ENCODE measurements at places on chromosomes 3 and 15.

GRCh38 chr3:194573680-194574437, 59.4 kb downstream of the TMEM44 start:
- DNase-seq = peak; percentile 30

DNA sequence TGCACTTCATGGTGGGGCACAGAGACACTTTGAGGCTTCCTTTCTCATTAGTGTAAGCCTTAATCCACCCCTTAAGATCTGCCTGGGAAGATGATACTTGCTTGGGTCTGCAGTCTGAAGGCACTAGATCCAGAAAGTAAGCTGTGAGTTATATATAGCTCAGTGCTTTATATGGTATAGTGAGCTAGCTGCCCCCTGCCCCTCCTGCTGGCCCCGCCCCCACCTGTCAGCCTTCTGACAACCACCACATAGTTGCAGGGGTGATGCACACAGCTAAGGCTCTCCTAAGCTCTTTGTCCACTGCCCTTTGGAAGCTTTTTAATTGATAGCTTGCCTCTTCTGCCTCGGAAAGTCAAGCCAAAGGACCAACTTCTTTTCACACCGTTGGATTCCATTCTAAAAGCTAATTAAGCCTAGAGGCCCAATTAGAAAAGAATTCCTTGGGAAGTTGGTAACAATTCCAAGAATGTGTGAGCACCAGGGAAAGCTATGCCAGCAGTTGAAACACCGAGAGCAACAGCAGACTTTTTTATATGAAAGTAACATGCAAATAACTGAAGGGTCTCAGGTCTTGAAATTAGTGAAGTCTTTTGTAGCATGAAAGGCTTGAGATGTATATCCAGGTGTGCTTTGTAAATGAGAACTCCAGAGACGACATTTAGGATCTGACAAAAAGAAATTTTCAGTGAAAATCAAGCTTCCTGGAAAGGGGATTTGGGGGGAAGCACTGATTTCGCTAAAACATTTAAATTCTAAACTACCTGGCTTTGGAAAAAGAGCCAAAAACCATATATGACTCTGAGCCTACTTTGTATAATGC, 2.3 kb downstream of the TPM1 start:
- DNase-seq = no peak

- DNase-seq = no peak
These were observed 15.3 kb upstream of the HERC1 start for GRCh38 chr15:63848879-63849551.

DNA sequence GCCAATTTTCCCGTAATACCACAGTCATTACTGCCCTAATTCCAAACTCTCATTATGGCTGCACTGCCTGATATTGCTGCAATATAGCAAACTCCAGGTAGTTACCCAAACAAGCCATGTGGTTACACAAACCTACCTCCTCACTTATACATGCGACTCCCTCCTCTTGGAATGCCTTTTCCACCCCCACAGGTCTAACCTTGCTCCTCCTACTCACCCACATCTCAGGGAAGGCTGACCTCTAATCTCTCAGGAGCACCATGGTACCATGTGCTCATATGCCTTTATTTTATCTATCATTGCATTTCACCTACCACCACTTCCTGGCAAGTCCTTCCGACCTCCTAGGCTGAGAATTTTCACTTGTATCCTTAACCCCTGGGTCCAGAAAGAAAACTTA, 2.9 kb downstream of the RBPMS2 start:
- DNase-seq = no peak

DNA sequence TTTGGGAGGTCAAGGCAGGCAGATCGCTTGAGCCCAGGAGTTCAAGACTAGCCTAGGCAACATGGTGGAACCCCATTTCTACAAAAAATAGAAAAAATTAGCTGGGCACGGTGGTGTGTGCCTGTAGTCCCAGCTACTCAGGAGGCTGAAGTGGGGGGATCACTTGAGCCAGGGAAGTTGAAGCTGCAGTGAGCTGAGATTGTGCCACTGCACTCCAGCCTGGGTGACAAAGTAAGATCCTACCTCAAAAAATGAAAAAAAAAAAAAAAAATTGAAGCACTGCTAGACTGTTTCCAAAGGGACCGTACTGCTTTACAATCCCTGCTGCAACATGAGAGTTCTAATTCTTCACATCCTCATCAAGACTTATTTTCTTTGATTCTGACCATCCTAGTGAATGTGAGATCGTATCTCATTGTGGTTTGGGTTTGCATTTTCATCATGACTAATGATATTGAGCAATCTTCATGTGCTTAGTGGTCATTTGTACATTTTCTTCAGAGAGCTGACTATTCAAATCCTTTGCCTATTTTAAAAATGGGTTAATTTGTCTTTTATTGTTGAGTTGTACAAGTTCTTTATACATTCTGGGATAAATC, 10.8 kb downstream of the CMTM8 start:
- DNase-seq = no peak

- no peak for DNase-seq
These were observed 66.5 kb downstream of the MRPL46 start for GRCh38 chr15:88400591-88401250.

- DNase-seq = no peak
These were observed 2.0 kb upstream of the NR1I2 start for GRCh38 chr3:119779731-119780383.

DNA sequence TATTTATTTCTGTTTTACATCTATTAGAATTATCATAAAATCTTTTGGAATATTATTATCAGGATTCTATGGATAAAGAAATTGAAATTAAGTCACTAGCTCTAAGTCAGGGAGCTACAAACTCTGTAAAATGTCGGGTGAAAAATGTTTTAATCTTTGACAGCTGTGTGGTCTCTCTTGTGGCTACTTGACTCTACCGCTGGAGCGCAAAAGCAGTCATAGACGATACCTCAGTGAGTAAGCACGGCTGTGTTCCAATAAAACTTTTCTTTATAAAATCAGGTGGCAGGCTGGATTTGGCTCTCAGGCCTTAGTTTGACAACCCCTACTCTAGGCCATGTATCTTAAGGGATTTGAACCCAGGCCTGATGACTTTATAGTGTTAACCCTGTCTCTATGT, 88.5 kb upstream of the PFN2 start:
- DNase-seq = no peak

- no peak for DNase-seq
These were observed 266.0 kb upstream of the MCTP2 start for GRCh38 chr15:93965304-93965908.

DNA sequence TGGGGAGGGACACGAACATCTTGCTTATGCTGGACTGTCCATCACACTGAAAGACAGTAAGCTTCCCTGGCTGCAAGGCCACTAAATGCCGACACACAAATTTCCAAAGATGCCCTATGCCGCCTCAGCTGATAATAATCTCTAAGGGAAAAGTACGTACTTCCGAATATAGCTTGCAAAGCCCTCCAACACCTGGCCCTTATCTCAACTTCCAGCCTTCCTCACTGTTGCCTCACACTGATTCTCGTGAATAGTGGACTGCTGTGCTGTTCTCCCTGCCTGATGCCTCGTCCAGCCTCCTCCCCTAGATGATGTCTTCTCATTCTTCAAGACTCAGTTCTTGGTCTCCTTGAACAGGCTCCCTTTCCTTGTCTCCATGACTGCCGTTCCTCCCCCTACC, 72.3 kb downstream of the CD47 start:
- no peak for DNase-seq

DNA sequence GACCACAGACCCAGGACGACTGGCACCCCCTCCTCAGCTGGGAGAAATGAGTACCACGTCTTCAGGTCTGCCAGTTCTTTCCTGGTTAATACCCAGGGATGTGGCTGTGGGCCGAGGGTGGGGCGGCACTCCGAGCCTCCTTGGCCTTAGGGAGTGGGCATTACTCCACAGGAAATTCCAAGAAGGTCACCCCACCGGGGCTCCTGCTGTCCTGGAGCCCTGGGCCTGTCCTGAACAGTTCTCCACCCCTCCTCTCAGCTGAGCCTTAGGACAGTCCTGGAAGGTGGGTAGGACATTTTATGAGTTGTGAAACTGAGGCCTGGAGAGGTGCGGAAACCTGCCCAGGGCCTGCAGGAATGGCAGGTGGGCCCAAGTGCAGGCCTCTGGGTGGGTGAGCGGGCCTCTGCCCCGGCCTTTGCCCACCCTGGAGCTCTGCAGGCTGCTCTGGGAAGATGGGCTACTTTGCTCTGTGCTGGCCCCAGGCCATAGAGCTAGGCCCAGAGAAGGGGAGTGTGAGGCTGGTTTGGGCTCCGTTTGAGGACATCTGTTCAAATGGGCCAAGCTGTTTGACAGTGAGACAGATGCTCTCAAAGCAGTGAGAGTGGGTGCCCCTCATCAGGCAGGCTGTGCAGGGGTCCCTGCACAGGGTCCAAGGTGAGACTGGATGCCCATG, 103.1 kb downstream of the TMEM266 start:
- DNase-seq = no peak

- DNase-seq = no peak
These were observed 618.5 kb upstream of the BCHE start for GRCh38 chr3:166455744-166456143.

GRCh38 chr3:177335728-177336127, 138.4 kb upstream of the TBL1XR1 start:
- no peak for DNase-seq

DNA sequence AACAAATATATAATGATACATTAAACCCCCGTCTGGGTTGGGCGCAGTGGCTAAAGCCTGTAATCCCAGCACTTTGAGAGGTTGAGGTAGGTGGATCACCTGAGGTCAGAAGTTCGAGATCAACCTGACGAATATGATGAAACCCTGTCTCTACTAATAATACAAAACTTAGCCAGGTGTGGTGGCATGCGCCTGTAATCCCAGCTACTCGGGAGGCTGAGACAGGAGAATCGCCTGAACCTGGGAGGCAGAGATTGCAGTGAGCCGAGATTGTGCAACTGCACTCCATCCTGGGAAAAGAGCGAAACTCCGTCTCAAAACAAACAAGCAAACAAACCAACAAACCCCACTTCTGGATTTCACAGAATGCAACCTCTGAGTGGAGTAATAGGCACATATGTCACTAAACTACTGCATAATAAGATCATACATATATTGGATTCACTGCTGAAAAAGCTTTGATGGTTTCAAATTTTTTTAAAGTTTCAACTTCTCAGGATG, 718.2 kb downstream of the SI start:
- DNase-seq = no peak

- DNase-seq = no peak
These were observed 32.6 kb downstream of the TMOD2 start for GRCh38 chr15:51783967-51784366.

DNA sequence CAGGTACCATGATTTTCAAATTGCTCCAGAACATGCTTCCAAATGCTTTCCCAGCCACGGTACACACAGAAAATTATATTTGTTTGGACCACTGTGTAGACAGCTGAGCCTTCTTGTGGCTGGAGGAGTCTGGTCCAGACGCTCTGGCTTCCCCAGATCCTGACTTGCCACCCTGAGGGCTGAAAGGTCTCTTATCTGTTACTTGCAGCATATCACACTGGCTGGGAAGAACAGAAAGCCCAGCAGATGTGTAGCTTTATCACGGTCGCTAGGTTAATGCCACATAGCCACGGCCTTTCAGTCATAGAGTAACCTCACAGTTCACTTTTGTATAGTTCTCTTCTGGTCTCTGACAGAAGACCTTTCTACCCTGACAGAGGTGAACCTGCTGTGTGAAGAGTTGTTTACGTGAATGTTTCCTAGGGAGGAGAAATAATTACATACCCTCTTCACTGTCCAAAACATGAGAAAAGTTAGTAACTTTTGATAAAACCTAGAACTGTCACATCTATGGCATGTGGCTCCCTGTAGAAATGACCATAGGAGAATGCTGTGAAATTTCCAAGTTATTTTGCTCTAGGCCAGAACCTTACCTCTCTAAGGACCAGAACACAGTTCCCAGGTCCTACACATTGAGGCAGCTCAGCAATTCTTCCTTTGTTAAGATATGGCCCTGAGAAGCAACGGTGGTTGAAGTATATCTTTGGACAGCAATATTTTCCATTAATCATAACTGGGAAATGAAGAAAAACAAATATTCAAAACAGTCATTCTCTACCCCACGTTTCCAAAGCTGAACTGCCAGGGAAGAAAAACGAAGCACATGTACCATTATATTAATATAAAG, 15.8 kb upstream of the STIMATE start:
- DNase-seq = no peak

GRCh38 chr15:31598620-31599019, 272.0 kb downstream of the KLF13 start:
- DNase-seq = no peak

DNA sequence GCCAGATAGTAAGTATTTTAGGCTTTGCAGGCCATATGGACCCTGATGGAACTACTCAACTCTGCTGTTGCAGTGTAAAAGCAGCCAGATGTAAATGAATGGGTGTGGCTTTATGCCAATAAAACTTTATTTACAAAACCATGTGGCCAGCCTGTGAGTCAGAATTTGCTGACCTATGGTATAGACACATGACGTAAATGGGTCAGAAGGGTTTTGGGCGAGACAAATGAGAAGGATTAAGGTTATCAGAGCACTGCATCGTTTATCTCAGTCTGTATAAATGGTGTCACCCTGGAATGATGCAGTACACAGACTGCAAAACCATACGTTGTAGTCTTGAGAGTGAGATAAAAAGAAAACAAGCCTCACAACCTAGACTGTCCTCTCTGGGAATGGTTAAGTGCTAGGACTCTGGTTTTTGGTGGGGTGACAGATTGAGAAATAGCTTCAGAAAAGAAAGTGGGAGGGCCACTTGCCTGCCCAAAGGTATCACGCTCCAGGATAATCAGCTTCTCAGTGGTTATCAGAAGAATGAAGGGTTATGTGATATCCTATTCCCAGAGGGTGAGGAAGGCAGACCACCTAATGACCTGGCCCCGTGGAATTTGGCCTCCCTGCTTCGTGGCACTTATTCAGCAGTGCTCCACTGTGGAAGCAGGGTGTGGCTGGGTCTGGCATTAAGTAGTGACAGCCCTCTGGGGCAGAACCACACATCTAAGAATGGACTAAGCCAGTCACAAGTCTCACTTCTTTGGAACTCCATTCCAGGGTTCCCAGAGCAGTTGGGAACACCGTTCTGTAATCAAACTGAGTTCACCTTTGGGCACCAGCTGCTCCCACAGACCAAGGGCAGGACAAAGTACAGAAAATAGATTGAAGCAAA, 46.1 kb downstream of the ABHD5 start:
- DNase-seq = no peak

GRCh38 chr3:148211725-148212124, 486.0 kb upstream of the AGTR1 start:
- no peak for DNase-seq

DNA sequence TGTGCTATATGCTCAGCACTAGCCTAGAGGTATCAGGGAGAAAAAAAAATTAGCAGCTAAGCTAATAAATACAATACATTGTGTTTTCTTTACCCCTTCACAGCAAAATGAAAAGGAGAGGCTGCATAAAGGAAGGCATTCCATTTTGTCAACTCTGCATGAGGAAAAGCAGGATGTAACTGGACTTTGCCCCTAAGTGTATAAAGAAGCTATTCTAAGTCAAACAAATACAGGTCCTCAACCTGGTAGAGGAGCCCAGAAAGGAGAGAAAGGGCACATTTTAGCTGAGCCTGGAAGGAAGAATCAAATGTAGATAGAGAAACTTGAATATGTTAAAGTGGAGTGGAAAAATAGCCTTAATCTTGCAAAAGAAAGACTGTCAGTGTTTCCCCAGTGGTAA, 89.0 kb upstream of the SPRED1 start:
- no peak for DNase-seq

GRCh38 chr3:137642831-137643230, 121.3 kb upstream of the SOX14 start:
- DNase-seq = no peak

- no peak for DNase-seq
These were observed 1.2 kb upstream of the ZBTB20 start for GRCh38 chr3:115148142-115148790.
